ENCODE measurements at places on chromosomes 7 and 10.

GRCh38 chr10:90930971-90931871 lies 10.3 kb upstream of the ANKRD1 start:
- no peak for DNase-seq

- no peak for DNase-seq
These were observed 1340.9 kb downstream of the XPNPEP1 start for GRCh38 chr10:108582387-108582786.

DNA sequence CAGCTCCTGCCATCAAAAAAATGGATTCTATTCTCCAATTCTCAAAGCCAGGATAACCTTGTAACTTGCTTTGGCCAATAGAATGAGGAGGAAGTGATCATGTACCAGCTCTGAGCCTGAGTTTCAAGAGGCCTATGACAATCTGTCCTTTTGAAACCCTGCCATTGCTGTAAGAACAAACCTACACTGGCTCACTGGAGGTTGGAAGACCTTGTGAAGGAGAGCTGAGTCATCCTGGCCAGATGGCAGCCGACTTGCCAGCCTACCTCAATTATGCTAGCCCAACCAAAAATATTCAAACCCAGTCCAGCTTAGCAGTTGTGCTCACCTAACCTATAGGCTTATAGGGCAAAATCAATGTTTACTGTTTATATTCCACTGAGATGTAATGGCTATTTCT lies 93.0 kb downstream of the HGF start:
- no peak for DNase-seq

DNA sequence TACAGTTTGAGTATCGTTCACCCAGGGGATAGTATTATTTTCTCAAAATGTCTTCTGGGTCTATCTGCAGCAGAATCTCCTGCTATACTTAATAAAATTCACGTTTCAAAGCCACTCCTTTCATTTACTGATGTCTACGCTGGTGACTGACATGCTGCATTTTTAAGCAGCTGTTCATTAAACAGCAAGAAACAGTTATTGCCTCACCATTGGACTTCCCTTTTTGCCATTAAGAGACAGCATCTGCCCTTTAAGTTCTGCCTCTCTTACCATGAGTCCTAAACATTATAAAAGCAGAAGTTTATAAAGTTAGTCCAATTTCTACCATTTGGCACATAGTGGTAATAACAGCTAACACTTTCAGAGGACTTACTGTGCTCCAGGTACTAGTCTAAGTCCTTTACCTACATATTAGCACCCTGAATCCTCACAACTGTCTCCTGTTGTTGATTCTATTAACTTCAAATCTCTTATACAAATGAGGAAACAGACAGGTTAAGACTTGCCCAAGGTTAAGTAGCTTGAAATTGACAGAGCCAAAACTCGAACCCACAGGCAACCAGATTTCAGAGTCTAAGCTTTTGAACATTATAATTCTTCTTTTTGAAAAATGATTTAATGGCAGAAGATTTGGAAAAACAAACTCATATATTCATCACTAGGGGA lies 169.5 kb downstream of the SNX13 start:
- no peak for DNase-seq

DNA sequence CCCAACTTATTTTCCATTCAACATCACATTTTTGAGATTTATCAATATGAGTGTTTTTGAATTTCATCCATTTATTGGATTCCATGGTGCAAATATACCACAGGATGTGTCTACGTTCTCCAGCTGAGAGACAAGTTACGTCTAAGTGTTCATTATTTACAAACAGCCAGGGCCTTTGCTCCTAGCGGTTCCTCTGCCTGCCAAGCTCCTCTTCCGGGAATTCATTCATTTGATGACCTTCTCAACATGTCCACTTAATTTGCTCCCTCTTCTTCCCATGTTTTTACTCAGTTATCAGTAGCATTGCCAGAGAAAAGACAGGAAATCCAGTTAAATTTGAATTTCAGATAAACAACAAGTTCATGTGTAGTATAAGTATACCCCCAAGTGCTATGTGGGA lies 321.7 kb downstream of the PRPF18 start:
- DNase-seq: no peak

- DNase-seq: no peak
These were observed 7.1 kb downstream of the GATA3 start for GRCh38 chr10:8061274-8062211.

- DNase-seq: no peak
These were observed 81.9 kb upstream of the DYNC1I1 start for GRCh38 chr7:95690367-95690947.

GRCh38 chr7:143321734-143322133 lies 5.8 kb downstream of the CLCN1 start:
- no peak for DNase-seq

DNA sequence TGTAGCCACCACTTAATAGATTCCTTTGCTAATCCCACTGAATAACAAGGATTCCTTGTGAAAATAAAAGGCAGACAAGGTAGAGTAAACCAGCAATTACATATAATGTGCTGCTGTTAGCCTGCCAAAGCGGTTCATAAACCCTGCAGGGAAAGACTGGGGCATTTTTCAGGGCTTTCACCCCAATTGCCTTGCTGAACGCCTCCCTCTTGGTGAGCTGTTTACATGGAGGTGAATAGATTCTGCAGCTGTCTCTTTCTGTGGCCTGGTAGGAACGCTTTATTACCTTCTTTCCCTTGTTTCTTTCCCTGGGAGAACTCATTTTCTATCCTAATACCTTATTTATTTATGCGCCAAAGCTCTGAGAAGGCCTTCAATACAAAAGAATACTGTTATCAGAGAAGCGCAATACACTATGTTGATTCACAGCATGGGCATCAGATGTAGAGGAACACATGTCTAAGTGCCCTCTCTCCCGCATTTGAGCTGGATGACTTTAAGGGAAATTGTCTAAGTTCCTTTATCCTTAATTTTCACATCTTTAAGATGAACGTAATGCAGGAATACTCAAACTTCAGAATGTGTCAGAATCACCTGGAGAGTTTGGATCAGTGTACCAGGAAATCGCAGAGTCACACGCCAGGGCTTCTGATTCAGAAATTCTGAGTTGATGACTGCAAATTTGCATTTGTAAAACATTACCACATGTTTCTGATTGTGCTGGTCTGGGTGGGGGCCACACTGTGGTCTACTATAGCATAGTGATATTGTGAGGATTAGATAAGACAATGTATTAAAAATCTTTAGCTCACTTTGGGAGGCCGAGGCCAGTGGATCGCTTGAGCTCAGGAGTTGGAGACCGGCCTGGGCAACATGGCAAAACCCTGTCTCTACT lies 1203.8 kb downstream of the SORCS3 start:
- no peak for DNase-seq

- no peak for DNase-seq
These were observed 26.6 kb upstream of the KAT6B start for GRCh38 chr10:74799721-74800221.

DNA sequence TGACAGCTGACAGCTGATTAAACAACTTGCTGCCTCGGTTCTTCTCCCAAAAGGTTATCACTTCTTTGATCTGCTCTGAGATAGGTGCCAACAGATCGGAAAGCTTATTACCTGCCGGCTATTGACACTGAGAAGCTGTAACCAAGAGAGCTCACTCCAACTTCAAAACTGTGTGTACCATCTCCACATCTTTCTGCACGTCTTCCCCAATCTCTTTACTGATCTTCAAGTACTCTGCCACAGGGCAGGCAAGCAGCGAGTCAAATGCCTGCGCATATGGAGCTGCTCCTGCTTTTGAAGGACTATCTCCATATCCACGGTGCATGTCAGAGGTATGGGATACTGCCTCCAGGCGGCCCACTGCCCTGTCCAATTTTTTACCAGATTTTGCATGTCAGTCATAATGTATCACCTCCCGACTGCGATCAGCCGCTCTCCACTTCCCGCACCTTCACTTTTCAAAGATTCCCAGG lies 352 bp upstream of the ZNF485 start:
- DNase-seq: no peak

DNA sequence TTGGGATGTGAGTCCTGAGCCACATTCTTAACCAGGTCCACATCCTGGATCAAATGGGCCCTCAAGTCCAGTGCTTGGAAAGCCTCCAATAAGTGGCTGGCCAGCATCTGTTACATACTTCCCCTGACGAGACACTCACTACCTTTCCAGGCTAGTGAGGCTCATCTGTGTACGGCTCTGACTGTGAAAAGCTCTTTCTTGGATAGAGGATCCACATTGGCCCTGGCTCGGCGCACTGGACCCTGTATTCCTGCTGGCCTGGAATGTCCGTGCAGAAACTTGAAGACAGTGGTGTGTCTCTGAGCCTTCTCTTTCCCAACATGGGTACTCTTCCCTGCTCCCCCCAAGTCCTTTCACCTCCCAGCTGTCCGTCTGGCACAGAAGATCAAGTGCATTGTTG lies 35.5 kb downstream of the MYL10 start:
- no peak for DNase-seq

DNA sequence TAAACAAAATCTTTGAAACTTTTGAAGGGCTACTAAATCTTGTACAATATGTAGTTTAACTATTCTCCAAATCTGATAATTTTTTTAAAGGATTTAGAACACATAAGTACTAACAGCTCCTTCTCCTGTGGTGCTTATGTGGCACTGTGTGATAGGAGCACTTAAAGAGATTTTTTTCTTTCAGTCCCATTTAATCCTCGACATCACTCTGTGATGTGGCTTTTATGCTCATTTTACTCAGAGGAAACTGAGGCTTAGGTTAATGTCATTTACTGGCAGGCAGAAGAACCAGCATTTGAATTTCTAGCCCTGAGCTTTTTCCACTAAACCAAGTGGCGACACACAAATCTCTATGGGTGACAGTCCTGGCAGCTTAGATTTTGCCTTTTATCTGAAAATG lies 92.4 kb downstream of the SAMD9 start:
- no peak for DNase-seq

- peak; percentile 41 for DNase-seq
These were observed 68.3 kb downstream of the CREM start for GRCh38 chr10:35194906-35195305.

DNA sequence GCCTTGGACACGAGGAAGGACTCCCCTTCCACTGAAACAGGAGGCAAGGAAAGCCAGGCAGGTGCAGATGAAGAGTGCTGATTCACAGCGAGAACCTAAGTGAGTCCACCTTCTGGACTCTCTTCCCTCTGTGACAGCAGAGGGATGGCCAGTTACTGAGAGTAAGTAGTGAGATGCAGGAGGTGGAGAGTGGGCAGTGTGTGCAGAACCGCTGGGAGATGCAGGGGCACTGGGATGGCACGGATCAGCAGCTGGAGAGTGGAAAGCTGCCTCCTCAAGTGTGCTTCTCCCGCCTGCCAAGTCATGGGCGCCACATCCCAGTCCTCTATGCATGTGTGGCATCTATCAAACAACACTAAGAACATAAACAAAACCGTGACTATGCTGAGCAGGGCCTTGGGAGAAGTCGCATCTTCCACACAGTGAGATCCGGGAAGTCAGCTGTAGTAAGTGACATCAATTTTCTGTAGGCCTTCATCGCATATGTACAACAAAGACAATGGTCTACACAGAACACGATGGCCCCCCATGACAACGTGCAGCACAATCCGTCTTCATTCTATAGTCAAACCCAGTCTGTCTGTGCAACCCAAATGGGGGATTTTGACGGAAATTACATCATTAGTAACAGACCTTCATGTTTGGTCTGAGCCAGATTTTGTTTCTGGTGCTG lies 217.4 kb upstream of the KLF14 start:
- DNase-seq: no peak

- DNase-seq: no peak
These were observed 1.8 kb downstream of the STMP1 start for GRCh38 chr7:135664046-135664589.

- DNase-seq: no peak
These were observed 92.7 kb downstream of the EEPD1 start for GRCh38 chr7:36245684-36246299.

DNA sequence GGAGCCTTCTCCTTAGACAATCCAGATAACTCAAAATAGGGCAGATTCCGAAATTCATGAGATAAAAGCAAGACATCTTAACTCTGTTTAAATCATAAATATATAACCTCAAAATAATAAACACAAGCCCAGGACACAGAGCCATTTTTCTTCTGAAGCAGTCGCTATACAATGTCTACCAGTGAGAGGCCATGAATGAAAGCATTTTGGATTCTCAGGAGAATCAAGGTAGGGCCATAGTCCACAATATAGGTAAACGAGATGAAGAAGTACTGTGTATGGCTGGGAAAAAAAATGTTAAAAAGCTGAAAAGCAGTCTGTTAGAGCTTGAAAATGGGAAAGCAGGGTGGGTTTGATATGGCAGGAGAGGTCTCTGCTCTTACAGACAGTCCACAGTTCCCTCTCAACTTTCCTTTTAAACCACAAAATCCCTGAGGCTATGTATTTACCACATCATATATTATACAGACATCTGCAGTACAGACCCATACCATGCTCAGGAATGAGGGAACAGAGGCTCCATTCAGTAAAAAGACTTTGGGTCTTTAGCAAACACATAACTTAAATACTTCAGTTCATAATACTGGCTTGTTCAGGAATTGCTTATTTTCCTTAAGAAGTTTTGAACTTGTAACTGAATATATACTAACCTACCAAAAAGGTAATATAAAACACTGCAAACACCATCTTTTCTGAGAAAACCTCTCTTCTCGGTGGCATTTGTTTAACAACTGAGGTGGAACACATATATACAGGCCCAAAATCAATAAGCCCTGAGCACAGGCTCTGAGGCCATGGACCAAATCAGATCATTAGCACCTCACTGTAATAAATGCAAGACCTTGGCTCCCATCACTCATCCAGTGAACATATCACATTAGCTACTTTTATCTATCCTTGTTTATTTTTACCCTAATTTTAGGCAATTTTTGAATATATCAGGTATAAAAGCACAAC lies 109.3 kb downstream of the SORBS1 start:
- no peak for DNase-seq

GRCh38 chr7:42103456-42103855 lies 133.6 kb downstream of the GLI3 start:
- DNase-seq: no peak

DNA sequence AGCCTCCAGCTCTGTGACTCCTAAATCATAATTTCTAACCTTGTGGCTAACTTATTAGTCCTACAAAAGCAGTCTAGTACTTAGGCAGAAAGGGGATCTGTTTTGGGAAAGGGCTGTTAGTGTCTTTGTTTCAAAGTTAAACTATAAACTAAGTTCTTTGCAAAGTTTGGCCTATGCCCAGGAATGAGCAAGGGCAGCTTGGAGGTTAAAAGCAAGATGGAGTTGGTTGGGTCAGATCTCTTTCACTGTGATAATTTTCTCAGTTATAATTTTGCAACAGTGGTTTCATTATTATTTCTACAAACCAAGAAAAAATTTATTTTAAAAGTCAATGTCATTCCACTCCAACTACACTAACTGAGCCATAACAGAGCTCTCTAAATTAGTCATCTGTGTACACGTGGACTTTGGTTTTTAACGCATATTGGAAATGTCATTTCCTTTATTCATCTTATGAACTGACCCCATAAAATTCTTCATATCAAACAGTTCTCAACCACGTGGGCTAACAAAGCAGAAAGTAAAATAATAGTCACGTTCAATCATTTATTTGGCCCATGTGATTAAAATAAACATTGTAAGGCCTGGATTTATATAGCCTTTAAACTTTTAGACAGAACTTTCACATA lies 143.2 kb upstream of the C7orf33 start:
- no peak for DNase-seq

- DNase-seq: no peak
These were observed 193.6 kb downstream of the MLLT10 start for GRCh38 chr10:21727452-21728168.
